ENCODE measurements at places on chromosomes 7 and 10. TPM values are rescaled to one million over a fixed set of nuclear protein-coding genes. Genes with fewer than 3 reads are reported as not detected.

- no peak overlapping the region for H3K4me3 ChIP-seq
- H3K36me3 ChIP-seq, result no peaks in the 10 kb centered on the region
- peaks cover 9% of the 10 kb centered on the region for H3K27me3 ChIP-seq
- no peak overlapping the region for H3K27ac ChIP-seq
- H3K4me1 ChIP-seq, result peaks cover 9% of the 10 kb centered on the region
- DNase-seq, result peak; percentile 12
Measured at GRCh38 chr10:11074536-11075267, 57.0 kb downstream of the CELF2 start.

GRCh38 chr10:95377950-95378349 lies 87.1 kb upstream of the PDLIM1 start:
- DNase-seq, result no peak
- H3K4me3 ChIP-seq, result no peak overlapping the region
- H3K27ac ChIP-seq, result no peak overlapping the region
- peaks cover 6% of the 10 kb centered on the region for H3K27me3 ChIP-seq
- H3K4me1 ChIP-seq, result peaks cover 9% of the 10 kb centered on the region

DNA sequence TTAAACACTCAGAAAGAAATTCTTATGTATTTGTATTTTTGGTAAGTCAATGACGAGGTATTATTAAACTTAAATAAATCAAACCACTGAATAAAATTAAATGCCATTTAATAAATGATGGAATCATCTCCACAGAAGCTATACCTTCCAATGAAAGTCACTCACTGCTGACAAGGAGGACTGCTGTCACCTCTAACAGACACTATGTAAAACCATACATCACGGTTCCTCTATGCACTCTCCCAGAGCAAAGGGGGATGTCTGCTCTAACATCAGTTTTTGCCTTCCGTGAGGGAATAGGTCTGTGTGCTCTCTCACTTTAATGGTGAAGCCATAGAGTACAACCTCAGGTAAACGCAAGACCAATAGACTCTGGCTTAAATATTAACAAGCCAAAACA lies 99.7 kb upstream of the DDC start:
- no peak for DNase-seq
- H3K36me3 ChIP-seq, result peaks cover 2% of the 10 kb centered on the region
- H3K27me3 ChIP-seq, result peaks cover 2% of the 10 kb centered on the region

DNA sequence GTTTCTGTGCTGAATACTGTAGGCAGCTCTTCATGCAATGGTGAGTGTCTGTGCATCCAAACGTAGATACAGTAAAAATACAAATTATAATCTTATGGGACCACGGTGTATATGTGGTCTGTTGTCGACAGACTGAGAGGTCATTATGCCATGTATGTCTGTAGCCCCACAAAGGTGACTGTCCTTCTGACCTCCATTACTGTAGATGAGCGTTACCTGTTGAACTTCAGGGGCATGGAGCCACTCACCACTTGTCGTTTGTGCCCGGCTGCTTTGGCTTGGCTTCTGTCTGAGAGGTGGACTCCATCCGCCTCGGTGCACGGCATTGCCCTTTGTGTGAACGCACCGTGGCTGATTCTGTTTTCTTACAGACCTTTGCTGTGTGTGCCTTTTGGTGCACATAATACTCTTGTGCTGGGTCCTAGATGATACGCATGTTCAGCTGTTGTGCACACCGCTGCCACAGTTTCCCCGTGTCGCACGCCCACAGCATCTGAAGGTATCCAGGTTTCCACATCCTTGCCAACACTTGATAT lies 2.9 kb downstream of the UBE3C start:
- no peak overlapping the region for H3K27ac ChIP-seq
- no peak for DNase-seq
- peaks cover 41% of the 10 kb centered on the region for H3K36me3 ChIP-seq
- H3K4me1 ChIP-seq, result peaks cover 56% of the 10 kb centered on the region

DNA sequence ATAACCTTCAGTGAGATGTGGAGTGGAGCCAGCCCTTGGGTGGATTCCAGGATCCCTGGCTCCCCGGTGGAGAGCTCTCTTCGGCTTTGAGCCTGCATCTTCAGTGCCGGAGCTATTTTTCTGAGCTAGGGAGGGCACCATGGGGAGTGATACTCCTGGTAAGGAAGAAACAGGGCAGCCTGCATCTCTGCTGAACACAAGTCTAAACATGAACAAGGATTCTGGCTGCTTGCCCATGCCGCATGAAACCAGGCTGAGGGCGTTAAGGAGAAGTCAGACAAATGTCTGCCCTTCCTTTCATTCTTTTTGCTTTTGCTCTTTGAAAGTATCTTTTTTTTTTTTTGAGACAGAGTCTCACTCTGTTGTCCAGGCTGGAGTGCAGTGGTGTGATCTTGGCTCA lies 60.4 kb downstream of the EVX1 start:
- H3K27me3 ChIP-seq, result peaks cover 7% of the 10 kb centered on the region
- no peak overlapping the region for H3K27ac ChIP-seq

- peaks cover 24% of the 10 kb centered on the region for H3K36me3 ChIP-seq
- H3K4me3 ChIP-seq, result no peak overlapping the region
- no peaks in the 10 kb centered on the region for H3K4me1 ChIP-seq
Measured at GRCh38 chr7:151068069-151068773, 8.8 kb downstream of the SLC4A2 start.

DNA sequence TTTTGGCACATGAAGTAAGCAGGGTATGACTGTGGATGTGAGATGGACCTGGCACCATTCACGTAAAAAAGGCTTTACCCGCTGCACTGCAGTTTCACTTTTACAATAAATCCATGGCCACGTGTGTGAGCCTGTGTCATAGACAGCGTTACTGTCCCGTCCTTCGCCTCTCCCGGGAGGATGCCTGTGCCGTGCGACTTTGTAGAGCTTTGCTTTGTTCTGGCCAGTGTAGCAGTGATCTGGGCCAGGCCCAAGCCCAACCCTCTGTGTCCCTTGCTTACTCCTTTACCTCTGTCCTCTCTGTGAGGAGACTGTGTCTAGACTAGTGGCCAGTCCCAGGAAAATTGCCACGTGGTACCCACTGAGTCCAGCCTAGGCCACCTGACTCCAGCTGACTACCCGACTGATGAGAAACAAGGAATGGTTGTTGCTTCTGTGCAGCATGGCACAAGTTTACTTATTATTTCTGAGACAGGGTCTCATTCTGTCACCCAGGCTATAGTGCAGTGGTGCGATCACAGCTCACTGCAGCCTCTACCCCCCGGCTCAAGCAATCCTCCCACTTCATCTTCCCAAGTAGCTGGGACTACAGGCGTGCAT lies 48.1 kb downstream of the JAKMIP3 start:
- DNase-seq, result no peak
- no peaks in the 10 kb centered on the region for H3K27me3 ChIP-seq
- H3K4me3 ChIP-seq, result no peak overlapping the region
- no peaks in the 10 kb centered on the region for H3K36me3 ChIP-seq

- no peak overlapping the region for H3K4me3 ChIP-seq
- H3K36me3 ChIP-seq, result no peaks in the 10 kb centered on the region
- H3K4me1 ChIP-seq, result no peaks in the 10 kb centered on the region
- H3K27ac ChIP-seq, result no peak overlapping the region
Measured at GRCh38 chr10:126111516-126111915, 215.2 kb downstream of the FANK1 start.

DNA sequence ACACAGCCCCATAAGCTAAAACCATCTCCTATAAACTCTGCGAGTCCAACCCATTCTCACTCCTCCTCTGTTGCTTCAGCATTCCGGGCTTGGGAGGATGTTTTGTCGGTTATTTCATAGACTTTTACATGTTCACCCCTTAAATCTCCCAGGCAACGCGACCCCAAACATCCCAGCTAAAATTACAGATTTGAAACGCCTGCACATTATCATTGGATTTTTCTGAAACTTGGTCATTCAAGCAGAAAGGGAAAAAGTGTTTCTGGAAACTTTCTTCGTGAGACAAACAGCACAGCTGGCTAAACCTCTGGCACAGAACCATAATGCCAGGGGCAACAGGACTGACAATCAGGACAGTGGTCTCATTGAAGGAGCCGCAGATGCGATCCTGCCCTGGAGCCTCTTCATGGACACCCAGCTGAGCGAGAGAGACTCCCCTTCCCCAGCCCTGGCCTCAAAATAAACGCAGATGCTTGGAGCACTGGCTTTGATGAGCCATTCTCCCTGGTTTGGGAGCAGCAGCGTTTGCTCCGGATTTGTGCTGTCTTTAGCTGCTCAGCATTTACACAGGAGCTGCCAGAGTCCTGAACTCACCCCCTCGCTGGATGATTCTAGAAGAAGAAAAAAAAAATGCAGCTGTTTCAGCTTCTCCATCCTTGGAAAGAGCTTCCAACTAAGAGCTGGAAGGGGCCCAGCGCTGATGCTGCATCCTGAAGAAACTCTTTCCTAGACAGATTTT lies 30.1 kb downstream of the AFAP1L2 start:
- H3K4me3 ChIP-seq, result no peak overlapping the region
- H3K4me1 ChIP-seq, result no peaks in the 10 kb centered on the region
- no peak overlapping the region for H3K27ac ChIP-seq

GRCh38 chr7:46220066-46220630 lies 299.1 kb upstream of the IGFBP3 start:
- no peaks in the 10 kb centered on the region for H3K27me3 ChIP-seq
- H3K4me1 ChIP-seq, result no peaks in the 10 kb centered on the region
- no peak overlapping the region for H3K4me3 ChIP-seq
- no peaks in the 10 kb centered on the region for H3K36me3 ChIP-seq
- no peak for DNase-seq

GRCh38 chr10:22682237-22683139 lies 31.9 kb downstream of the PIP4K2A start:
- DNase-seq, result peak; percentile 74
- H3K36me3 ChIP-seq, result peaks cover 1% of the 10 kb centered on the region
- peak overlapping the region; percentile 99 for H3K27ac ChIP-seq
- H3K4me1 ChIP-seq, result peaks cover 87% of the 10 kb centered on the region
- H3K4me3 ChIP-seq, result peak overlapping the region; percentile 66

DNA sequence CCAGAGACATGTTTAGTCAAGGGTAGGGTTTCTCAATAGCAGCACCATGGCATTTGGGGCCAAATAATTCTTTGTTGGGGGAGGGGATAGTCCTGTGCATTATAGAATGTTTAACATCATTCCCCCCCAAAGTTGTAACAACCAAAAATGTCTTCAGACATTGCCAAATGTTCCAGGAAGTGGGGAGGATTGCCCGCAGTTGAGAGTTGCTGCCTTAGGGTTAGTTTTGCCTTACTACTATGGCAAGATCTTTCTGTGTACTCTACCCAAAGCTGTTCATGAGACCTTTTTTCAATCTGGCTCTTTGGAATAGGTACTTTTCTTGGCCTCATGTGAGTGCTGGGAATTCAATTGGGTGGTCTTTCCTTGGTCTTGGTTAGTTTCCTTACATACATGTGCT lies 34.1 kb downstream of the SAMD8 start:
- peaks cover 31% of the 10 kb centered on the region for H3K4me1 ChIP-seq
- no peak overlapping the region for H3K27ac ChIP-seq
- no peak for DNase-seq
- no peak overlapping the region for H3K4me3 ChIP-seq

- DNase-seq, result no peak
- peaks cover 2% of the 10 kb centered on the region for H3K36me3 ChIP-seq
- H3K27ac ChIP-seq, result no peak overlapping the region
Measured at GRCh38 chr10:76624470-76624869, 1013.1 kb downstream of the KCNMA1 start.

GIMAP6 gene
- total RNA-seq, result 30.2 TPM

DNA sequence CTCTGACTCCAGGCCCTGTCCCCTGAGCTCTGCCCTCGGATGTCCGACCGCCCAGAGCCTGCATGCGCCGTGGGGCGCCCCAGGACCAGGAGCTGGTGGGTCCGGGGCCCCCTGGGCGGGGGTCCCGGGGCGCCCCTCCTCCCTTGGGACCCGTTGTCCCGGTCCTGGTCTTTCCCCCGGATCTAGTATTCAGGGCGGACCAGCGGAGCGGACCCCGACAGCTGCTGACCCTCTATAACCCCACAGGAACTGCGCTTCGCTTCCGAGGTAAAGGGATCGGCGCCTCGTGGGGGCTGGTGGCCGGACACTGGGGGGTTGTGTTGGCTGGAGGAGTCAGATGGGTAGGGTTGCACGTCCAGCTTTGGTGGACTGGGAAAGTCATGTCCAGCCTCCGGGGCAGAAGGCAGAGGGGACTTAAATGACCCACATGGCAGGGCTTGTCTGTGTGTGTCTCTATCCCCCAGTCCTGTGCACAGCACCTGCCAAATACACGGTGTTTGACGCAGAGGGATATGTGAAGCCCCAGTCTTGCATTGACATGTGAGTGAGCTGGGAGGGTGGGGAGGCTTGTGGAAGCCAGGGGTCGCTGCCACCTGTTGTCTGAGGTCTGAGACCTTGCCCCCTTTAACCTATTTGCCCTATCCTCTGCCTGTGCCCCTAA lies 520 bp downstream of the MOSPD3 start:
- H3K36me3 ChIP-seq, result no peaks in the 10 kb centered on the region
- H3K27ac ChIP-seq, result peak overlapping the region; percentile 23
- peaks cover 14% of the 10 kb centered on the region for H3K4me1 ChIP-seq

CEP41 gene
- 16.4 TPM for total RNA-seq

- peaks cover 77% of the 10 kb centered on the region for H3K4me1 ChIP-seq
- no peak overlapping the region for H3K27ac ChIP-seq
- H3K36me3 ChIP-seq, result peaks cover 2% of the 10 kb centered on the region
- no peaks in the 10 kb centered on the region for H3K27me3 ChIP-seq
- no peak overlapping the region for H3K4me3 ChIP-seq
- DNase-seq, result no peak
Measured at GRCh38 chr7:148719753-148720152, 21.1 kb downstream of the CUL1 start.

- H3K36me3 ChIP-seq, result peaks cover 24% of the 10 kb centered on the region
- no peaks in the 10 kb centered on the region for H3K27me3 ChIP-seq
- peak within 1 kb of the TSS; percentile 98 for H3K27ac ChIP-seq
- peak within 1 kb of the TSS; percentile 98 for H3K4me3 ChIP-seq
- peak; percentile 96 for DNase-seq
Measured at GRCh38 chr7:99918959-99919813, at the start of gene TRIM4. TSS of gene TRIM4 (minus strand) at chr7:99919530. CDS start at chr7:99919401, 129 bp downstream.

C7orf25 gene
- total RNA-seq, result 3.6 TPM

DNA sequence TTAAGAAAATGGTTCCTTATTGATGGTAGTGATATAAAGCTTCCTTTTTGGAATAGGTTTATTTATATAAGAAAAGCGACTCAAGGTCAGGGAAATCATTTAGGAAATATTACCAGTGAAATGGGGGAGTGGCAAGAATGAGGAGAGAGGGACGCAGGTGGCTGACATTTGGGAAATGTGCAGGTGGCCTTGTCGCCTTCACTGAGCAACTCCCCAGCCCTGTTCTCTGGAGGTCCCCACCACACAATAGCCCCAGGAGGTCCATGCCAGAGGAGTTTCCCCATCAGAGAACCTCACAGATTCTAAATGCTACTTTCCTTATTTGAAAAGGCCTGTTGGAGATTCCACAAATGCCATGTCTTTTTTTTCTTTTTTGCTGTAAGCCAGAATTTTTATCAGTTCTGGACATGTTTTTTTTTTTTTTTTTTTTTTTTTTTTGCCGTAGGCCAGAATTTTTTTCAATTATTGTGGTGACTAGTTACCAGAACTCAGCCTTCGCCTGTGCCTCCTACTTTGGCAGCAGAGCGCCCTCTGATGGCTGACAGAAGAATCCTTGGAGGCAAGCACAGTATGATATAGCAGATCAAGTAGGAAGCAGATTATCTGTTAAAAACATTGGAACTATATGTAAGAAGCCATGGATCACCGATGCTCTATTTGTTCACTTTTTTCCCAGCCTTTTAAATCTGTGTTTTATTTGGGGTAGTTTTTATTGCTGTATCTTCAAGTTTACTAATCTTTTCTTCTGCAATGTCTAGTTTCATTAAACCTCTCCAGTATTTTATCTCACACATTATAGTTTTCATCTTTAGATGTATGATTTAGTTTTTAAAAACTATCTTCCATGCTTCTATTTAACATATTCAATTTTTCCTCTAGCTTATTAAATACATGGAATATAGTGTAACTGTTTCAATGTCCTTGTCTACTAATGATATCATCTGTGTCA lies 18.6 kb downstream of the OPALIN start:
- H3K4me1 ChIP-seq, result peaks cover 7% of the 10 kb centered on the region
- H3K4me3 ChIP-seq, result no peak overlapping the region
- DNase-seq, result peak; percentile 71
- no peaks in the 10 kb centered on the region for H3K36me3 ChIP-seq
